Keratinocyte (primary cell): ENCODE measurements at places on chromosomes 4 and X. TPM values are rescaled to one million over a fixed set of nuclear protein-coding genes. Genes with fewer than 3 reads are reported as not detected.
A peak's percentile ranks its signal among the peaks of the same experiment; 100 is the strongest.

The TAB3 gene
- polyA plus RNA-seq: 21.2 to 29.3 TPM (median 25.5 TPM) in 3 replicates

DNA sequence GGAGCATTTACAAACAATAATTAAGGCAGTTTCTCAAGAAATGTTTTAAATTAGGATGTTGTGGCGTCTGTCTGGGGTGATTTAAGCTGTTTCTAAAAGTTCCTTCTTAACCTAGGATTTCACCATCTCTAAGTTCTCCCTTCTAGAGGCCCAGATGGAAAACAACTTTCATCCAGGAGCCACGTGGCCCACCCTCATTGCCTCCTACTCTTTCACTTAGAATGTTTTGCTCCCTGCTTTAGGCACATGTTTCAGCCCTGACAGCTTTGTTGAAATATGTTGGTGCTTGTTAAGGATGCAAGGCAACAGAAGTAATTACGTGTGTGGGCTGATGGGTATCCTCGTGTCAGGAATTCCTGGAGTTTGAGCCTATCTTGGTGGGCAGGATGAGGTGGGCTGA lies 131.3 kb downstream of the GUCY2F start:
- no peak overlapping the region for H3K4me3 ChIP-seq
- DNase-seq: no peak
- peaks cover 10% of the 10 kb centered on the region for H3K4me1 ChIP-seq
- H3K27ac ChIP-seq: no peak overlapping the region
- peaks cover 4% of the 10 kb centered on the region for H3K27me3 ChIP-seq

The UGT2B17 gene
- polyA plus RNA-seq: 0.05 TPM in 2 of 3 replicates, not detected in the other

- peaks cover 12% of the 10 kb centered on the region for H3K4me1 ChIP-seq
- no peaks in the 10 kb centered on the region for H3K27me3 ChIP-seq
- no peak overlapping the region for H3K4me3 ChIP-seq
- peak; percentile 78 for DNase-seq
- peak overlapping the region; percentile 86 for H3K27ac ChIP-seq
- no peaks in the 10 kb centered on the region for H3K36me3 ChIP-seq
Observed at GRCh38 chrX:103453655-103454054, 65.6 kb downstream of the RAB40A start.

GRCh38 chr4:80613470-80613869 lies 277.9 kb downstream of the CFAP299 start:
- H3K4me3 ChIP-seq: no peak overlapping the region
- H3K27ac ChIP-seq: no peak overlapping the region
- no peaks in the 10 kb centered on the region for H3K36me3 ChIP-seq

The CDX4 gene
- polyA plus RNA-seq: not detected in 3 replicates

DNA sequence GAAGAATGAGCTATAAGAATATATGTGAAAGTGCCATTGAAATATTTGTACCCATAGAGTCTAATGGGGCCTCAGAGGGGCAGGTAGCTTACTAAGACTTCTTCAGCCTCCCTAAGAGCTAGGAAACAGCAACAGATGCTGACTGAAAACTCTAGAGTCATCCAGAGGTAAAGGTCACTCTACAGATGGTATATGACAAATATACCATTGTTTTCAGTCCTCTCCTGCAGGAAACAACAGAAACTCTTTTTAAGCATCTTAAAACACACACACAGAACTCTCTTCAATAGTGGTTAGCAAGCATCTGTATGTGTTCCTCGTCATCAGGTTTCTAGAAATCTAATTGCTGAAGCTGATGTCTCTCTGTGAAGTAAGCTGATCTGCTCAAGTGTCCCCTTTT lies 313.8 kb upstream of the GATB start:
- H3K27me3 ChIP-seq: peaks cover 3% of the 10 kb centered on the region
- no peak overlapping the region for H3K4me3 ChIP-seq
- no peak overlapping the region for H3K27ac ChIP-seq
- H3K36me3 ChIP-seq: no peaks in the 10 kb centered on the region
- peaks cover 8% of the 10 kb centered on the region for H3K4me1 ChIP-seq

DNA sequence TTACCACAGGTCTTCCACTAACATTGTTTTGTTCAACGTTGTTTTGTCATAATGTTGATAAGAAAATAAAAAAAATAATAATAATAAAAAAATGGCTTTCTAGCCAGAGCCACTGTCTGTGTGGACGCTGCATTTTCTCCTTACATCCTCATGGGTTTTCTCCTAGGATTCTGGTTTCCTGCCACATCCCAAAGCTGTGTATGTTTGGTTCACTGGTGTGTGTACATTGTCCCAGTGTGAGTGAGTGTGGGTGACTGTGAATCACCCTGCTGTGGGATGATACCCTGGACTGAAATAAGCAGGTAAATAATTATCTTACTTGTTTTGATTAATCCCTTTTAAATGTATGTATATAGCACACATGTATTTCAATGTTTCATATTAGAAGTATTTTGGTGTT lies 2154.4 kb upstream of the AGA start:
- no peaks in the 10 kb centered on the region for H3K4me1 ChIP-seq
- no peak overlapping the region for H3K27ac ChIP-seq
- no peaks in the 10 kb centered on the region for H3K27me3 ChIP-seq
- H3K36me3 ChIP-seq: no peaks in the 10 kb centered on the region

DNA sequence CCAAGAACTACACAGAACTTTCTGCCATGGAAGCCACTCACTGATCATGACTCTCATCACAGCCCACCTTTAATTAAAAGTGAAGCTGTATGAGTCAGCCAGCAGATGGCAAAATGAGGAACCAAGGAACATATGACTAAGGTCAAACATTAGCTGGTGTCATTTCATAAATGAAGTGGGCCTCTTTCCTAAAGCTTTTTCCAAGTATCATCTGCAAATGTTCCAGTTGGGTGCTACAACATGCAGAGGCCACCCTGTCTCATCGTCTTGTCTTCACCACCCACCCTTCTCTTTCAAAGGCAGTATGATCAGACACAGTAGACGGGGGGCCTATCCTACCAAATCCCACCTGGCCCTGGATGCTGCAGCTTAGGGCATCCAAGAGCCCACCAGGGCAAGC lies 9.2 kb upstream of the EOLA1 start:
- no peaks in the 10 kb centered on the region for H3K36me3 ChIP-seq
- no peak overlapping the region for H3K4me3 ChIP-seq
- DNase-seq: no peak

The C4orf51 gene
- polyA plus RNA-seq: not detected in 3 replicates

DNA sequence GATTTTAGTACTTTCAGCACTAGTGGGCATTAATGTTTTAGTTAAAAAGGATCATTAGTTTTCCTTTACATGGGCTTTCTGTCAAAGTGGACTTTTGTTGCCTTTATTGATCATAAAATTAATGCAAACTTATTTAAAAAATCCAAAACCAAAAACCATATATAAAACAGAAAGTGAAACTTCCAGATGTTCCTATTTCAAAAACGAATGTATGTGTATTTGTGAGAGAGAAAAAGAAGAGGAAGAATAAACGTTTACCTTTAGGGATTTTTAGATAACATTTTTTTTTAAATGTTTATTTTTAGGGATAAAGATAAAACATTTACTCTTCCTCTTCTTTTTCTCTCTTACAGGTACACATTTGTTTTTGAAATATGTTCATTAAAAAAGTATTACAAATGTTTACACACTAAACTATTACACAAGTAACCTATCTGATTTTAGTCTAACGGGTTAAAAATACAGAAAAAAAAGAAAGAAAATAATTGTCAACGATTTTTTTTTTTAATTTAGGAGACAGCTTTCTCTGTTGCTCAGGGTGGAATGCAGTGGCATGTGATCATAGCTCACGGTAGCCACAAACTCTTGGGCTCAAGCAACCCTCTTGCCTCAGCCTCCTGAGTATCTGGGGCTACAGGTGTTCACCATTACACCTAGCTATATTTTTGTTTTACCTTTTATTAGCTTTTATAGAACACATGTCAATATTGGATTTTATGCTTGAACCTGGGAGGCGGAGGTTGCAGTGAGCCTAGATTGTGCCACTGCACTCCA lies 16.8 kb upstream of the COX18 start:
- no peak overlapping the region for H3K4me3 ChIP-seq
- no peaks in the 10 kb centered on the region for H3K27me3 ChIP-seq
- H3K27ac ChIP-seq: no peak overlapping the region

DNA sequence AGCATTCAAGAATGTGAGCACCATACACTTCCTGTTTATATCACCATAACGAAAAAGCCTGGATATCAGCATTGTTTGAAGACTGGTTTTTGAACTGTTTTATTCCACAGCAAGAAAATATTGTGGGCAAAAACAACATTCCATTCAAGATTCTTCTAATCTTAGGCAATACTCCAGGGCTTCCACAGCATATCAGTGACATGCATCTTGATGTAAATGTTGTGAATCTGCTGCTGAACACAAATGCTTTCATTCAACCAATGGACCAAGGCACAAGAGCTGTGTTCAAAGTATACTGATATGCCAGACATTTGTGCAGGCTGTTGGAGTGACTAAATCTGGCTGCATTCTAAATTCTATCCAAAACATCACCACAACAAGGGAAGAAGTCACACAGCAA lies 260.1 kb upstream of the ETNPPL start:
- no peaks in the 10 kb centered on the region for H3K4me1 ChIP-seq
- no peaks in the 10 kb centered on the region for H3K27me3 ChIP-seq
- no peaks in the 10 kb centered on the region for H3K36me3 ChIP-seq
- DNase-seq: no peak
- H3K4me3 ChIP-seq: no peak overlapping the region

DNA sequence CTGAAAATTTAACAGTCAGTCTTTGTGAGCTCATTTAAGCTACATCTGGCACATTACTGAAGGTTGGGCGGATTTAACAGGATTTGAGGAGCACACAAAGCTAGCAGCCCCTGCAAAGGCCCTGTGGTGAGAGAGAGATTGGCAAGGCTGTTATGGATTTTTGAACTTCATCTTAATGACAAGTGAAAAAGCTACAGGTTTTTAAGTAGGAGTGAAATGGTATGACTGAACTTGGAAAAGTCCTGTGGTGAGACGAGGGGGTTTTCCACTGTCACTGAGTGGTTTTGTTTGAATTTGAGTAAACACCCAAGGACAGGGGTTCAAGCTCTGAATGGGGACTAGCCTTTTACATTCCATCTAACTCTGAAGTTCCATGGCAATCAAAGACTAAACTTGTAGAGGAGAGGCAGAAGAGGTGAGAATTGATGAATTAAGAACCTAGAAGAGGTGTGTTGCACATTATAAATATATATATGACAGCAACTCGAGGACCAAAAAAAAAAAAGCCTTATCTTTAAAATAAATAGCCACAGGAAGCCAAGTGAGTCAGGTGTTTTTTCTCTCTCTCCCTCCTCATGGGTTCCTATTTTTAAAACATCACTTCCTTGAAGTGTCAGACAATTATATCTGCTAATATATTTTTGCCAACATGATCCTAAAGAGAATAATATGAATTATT lies 47.8 kb upstream of the CLNK start:
- H3K4me3 ChIP-seq: no peak overlapping the region
- H3K27ac ChIP-seq: no peak overlapping the region
- H3K36me3 ChIP-seq: no peaks in the 10 kb centered on the region
- DNase-seq: no peak

DNA sequence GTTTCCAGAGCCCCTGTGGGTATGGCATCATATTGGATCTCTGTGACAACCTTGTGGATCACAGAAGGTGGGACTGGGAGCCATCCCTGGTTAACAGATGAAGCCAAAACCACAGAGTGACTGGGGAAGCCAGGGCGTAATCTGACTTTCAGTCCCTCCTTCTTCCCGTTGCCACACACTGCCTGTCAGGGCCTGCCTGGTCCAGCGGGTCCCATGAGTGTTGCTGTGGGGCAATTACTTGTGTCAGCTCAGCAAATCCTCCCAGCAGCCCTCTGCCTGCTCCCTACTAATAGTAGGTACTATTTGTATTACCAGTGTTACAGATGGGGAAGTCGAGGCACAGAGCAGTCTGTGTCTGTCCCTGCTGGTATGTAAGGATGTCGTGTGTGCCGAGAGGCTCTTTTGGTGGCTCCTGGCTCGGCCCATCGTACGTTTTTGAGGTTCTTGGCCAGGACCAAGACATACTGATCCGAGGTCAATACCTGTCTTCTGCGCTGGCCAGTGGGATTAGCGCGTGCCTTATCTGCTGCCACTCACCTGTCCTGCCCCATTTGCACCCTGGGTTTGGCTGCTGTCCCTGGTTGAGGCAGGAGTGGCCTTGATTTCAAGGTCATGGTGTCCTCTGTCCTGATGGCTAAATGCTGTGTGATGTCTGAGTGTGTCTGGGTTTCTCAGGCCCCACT lies 5.7 kb downstream of the NSG1 start:
- H3K27ac ChIP-seq: peak overlapping the region; percentile 8
- no peak overlapping the region for H3K4me3 ChIP-seq
- no peak for DNase-seq
- H3K27me3 ChIP-seq: no peaks in the 10 kb centered on the region
- H3K4me1 ChIP-seq: peaks cover 56% of the 10 kb centered on the region
- peaks cover 8% of the 10 kb centered on the region for H3K36me3 ChIP-seq

GRCh38 chr4:6439120-6439762 lies 33.2 kb downstream of the PPP2R2C start:
- no peaks in the 10 kb centered on the region for H3K4me1 ChIP-seq
- H3K27ac ChIP-seq: no peak overlapping the region
- H3K27me3 ChIP-seq: no peaks in the 10 kb centered on the region
- H3K4me3 ChIP-seq: no peak overlapping the region
- no peaks in the 10 kb centered on the region for H3K36me3 ChIP-seq

DNA sequence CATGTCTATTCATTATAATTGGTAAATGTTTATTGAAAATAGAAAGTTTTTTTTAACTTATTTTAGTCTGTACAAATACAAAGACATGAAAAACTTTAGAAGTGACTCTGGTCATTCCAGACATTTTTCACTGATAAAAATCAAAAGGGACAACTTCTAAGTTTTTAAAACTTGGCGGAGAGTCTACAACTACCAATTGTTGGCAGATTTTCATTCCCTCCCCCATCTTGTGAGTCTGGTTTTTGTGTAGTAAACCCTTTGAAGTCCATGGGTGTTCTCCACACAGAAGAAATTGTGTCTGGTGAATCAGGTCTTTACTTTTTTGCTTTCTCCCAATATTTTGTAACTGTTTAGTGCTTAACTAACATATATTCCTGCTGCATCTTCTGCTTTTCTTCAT lies 336.5 kb downstream of the PDGFC start:
- no peak overlapping the region for H3K27ac ChIP-seq
- no peak overlapping the region for H3K4me3 ChIP-seq
- no peaks in the 10 kb centered on the region for H3K4me1 ChIP-seq
- no peaks in the 10 kb centered on the region for H3K27me3 ChIP-seq
- H3K36me3 ChIP-seq: no peaks in the 10 kb centered on the region

- no peaks in the 10 kb centered on the region for H3K27me3 ChIP-seq
- DNase-seq: no peak
- H3K36me3 ChIP-seq: no peaks in the 10 kb centered on the region
- no peak overlapping the region for H3K4me3 ChIP-seq
- H3K4me1 ChIP-seq: no peaks in the 10 kb centered on the region
Observed at GRCh38 chr4:52799813-52800212, 48.6 kb upstream of the ERVMER34-1 start.

The ATP8A1 gene
- polyA plus RNA-seq: 0.05 to 0.31 TPM (median 0.20 TPM) in 3 replicates

The CT45A3 gene
- polyA plus RNA-seq: not detected in 3 replicates
